Aorta (tissue), 5 donors: ENCODE measurements at places on chromosomes 16 and 17. TPM values are rescaled to one million over a fixed set of nuclear protein-coding genes. Genes with fewer than 3 reads are reported as not detected.
A peak's percentile ranks its signal among the peaks of the same experiment; 100 is the strongest.

DNA sequence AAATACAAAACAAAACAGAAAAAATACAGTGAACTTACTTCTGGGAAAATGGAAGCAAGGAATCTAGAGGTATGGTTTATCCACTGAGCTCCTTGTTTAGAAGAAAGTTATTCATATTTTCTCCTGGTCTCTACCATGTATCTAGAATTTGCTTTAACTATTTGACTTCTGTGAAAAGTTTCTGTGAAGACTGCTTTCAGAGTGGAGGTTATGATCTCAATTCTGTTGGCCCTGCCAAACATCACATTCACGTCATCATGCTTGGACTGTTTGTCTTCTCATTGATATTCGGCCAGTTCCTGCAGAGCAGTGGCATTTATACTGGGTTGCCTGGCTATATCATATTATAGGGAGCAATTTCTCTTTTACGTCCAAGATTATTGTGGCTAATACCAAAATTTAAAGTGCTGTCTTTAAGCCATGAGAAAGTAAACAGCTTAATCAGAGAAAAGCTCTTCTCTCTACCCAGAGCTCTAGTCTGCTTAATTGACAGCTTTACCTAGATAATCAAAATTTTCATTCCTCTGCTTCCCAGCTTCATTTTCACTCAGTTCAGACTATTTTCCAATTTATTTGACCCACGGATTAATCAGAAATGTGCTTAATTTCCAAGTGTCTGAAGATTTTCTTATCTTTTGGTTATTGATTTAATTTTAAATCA lies at the start of gene ABCA8:
TSS of gene ABCA8 (minus strand) at position 212 of the 661 bp plus-strand sequence. CDS start 13,358 bp downstream, outside the sequence.
- no peaks in the 10 kb centered on the region for H3K27me3 ChIP-seq
- H3K36me3 ChIP-seq, result no peaks in the 10 kb centered on the region
- no peak within 1 kb of the TSS for H3K27ac ChIP-seq
- no peak within 1 kb of the TSS for H3K4me3 ChIP-seq
- DNase-seq, result no peak

DNA sequence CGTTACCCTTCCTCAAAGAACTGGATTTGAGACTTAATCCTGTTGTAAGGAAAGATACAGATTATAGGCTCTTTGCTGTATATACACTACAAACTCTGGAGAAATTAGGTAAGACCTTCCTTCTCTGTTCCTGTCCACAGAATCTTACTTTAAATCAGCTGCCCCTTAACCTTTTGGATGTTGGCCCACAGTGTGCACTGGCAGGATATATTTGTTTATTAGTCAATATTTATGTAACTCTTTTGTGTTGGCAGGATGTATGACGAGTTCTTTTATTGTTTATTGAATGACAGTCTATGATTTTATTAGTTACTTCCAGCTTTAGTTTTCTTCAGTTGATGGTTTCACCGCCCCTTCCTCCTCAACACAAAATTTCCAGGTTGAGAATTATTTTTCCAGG lies 19.7 kb downstream of the LRRC36 start:
- H3K4me1 ChIP-seq, result no peaks in the 10 kb centered on the region
- no peak overlapping the region for H3K27ac ChIP-seq
- H3K27me3 ChIP-seq, result no peaks in the 10 kb centered on the region
- no peak overlapping the region for H3K4me3 ChIP-seq
- no peaks in the 10 kb centered on the region for H3K36me3 ChIP-seq
- no peak for DNase-seq

GRCh38 chr16:88069397-88070168 lies 118.3 kb downstream of the BANP start:
- no peak overlapping the region for H3K4me3 ChIP-seq
- H3K27ac ChIP-seq, result no peak overlapping the region
- H3K36me3 ChIP-seq, result peaks cover 7% of the 10 kb centered on the region
- no peak for DNase-seq
- no peaks in the 10 kb centered on the region for H3K4me1 ChIP-seq

DNA sequence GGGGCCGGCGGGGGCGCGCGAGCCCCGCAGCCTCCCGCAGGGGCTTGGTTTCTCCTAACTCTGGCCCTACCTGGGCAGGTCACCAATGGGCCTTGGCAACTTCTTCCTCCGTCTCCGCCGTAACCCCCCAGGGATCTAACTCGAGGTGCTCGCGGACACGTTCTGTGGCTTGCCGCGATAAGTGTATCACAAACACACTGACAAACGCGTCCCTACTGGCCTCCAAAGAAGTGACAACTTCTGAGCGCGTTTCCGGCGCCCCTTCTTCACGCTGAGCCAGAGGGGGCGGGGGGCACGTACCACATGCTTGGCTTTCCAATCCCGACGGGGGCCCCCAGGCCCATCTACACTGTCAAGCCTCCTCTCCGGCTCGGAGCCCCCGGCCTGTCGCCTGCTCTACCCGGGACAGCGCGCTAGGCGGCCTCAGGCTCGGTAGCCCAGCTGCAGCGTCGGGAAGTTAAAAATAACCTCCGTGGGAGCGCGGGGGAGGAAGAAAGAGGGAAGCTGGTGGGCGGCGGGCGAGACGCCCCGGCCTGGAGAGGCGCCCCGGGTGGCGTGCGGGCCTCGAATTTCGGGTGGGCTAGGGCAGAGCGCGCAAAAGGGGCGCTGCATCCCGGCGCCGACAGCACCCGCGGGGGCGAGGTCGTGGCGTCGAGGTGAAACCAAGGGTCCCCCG lies 725 bp upstream of the SPHK1 start:
- H3K4me3 ChIP-seq, result peak overlapping the region; percentile 39
- H3K4me1 ChIP-seq, result no peaks in the 10 kb centered on the region
- H3K27ac ChIP-seq, result no peak overlapping the region
- no peaks in the 10 kb centered on the region for H3K36me3 ChIP-seq
- H3K27me3 ChIP-seq, result no peaks in the 10 kb centered on the region

DNA sequence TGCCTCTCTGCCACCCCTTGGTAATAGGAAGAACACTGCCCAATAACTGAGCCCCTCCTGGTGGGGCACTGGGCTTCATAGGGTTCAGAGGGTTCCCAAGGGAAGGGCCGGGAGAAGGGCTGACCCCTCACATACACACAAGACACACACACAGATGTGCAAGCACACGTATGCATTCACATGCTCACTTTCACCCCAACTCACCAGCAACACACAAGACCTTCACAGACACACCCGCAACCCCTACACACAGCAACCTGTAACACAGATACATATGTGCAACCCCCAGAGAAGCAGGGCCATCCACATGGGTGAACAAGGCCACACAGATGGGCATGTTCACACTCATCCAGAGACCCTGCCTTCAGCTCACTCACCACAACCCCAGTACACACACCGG lies 225.1 kb downstream of the ZNF423 start:
- H3K27ac ChIP-seq, result no peak overlapping the region
- no peak for DNase-seq
- no peak overlapping the region for H3K4me3 ChIP-seq
- H3K27me3 ChIP-seq, result no peaks in the 10 kb centered on the region
- no peaks in the 10 kb centered on the region for H3K4me1 ChIP-seq
- H3K36me3 ChIP-seq, result no peaks in the 10 kb centered on the region

The CDT1 gene
- 0.88 TPM for total RNA-seq

The DNAH9 gene
- not detected for total RNA-seq

The ACSM2B gene
- total RNA-seq, result not detected
